ELR (cell line): ENCODE measurements at places on chromosomes 16 and 17.

DNA sequence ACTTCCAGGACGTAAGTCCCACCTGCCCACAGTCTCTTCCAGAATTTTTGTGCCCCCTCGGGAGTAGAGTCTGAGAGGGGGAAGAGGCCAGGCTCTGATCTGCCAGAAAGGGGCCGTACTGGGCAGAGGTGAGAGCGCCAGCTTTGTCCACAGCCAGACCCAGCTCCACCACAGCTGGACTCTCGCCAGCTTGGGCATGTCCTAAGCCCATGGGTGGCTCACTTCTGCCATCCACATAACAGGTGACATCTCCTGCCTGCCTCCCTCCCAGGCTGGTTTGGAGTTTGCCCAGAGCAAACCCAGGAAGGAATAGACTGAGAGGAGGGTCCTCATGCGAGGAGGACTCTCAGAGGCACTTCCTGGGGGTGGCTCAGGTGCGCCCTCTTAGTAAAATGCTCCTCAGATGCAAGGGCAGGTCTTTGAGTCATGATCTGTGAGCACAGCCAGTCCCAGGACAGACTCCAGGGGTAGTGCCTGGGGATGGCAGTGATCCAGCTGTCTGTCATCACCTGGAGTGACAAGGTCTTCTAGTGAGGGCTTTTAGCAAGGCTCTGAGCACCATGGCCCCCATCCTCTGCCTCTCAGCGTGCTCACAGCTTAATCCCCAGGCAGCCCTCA is 89.2 kb downstream of the AMFR start:
- no peak for DNase-seq

DNA sequence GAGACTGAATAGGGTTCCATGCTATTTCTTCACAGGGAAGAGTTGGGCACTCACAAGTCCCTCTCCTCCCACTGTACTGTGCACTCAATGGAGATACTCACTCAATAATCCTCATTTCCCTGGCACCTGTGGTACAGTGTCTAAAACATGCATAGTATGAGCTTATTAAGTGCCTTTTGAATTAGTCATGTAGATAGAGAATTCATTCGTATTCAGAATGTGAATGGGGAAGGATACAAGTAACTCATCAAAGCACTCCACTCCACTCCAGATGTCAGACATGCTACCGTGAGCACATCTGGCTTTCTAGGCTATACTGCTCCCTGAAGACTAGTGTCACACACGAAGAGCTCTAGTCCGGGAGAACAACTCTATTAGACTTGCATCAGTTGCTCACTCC is 6.3 kb downstream of the C17orf75 start:
- peak; percentile 90 for DNase-seq

- peak; percentile 9 for DNase-seq
These were observed 1.1 kb downstream of the MAPT start for GRCh38 chr17:45895304-45895968.

GRCh38 chr17:42536048-42536371 is at the start of gene NAGLU:
Gene NAGLU (plus strand): TSS chr17:42536241. CDS start chr17:42536273, 32 bp downstream.
- peak; percentile 93 for DNase-seq

DNA sequence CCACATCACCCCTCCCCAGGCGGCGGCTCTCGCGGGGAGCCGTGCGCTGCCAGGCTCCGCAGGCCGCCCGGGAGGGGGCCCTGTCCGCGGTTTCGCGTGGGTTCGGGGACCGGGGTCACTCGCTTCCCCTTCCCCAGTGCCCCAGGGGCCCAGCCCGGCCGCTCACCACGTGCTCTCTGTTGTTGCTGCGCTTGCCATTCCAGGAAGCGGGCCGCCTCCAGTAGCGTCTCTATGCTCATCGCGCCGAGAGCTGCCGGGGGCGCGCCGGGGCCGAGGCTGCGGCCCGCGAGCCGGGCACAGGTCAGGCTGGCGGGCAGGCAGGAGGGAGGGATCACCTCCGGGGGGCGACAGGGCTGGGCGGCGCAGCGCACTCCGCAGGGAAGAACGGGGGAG is 390 bp downstream of the MNT start:
- peak; percentile 76 for DNase-seq

- no peak for DNase-seq
These were observed 287.3 kb upstream of the AXIN2 start for GRCh38 chr17:65848751-65849150.

- DNase-seq: peak; percentile 55
These were observed 59.8 kb downstream of the BMERB1 start for GRCh38 chr16:15494236-15494635.

DNA sequence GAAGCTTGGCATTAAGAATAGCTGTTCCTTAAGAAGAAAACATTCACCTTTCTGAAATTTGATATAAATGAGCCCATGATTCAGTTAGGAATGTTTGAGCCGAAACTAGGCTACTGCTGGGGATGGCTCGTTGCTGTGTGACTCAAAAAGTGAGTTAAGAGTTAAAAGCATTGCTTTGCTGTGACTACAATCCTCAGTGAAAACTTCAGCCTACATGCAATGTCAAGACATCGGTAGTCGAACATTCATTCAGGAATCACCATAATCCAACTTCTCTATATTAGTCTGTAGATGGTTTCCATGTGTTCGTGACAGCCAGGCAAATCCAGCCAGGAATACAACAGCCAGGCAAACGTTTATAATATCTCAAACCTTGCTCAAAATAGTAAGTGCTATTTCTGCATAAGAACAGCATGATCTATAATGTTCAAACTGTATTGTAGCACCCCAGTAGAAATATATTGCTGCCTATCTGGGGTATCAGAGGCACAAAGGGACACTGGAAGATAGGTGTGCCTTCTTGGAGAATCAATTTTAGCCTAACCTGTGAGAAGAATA is 1225.1 kb downstream of the CDH8 start:
- no peak for DNase-seq

DNA sequence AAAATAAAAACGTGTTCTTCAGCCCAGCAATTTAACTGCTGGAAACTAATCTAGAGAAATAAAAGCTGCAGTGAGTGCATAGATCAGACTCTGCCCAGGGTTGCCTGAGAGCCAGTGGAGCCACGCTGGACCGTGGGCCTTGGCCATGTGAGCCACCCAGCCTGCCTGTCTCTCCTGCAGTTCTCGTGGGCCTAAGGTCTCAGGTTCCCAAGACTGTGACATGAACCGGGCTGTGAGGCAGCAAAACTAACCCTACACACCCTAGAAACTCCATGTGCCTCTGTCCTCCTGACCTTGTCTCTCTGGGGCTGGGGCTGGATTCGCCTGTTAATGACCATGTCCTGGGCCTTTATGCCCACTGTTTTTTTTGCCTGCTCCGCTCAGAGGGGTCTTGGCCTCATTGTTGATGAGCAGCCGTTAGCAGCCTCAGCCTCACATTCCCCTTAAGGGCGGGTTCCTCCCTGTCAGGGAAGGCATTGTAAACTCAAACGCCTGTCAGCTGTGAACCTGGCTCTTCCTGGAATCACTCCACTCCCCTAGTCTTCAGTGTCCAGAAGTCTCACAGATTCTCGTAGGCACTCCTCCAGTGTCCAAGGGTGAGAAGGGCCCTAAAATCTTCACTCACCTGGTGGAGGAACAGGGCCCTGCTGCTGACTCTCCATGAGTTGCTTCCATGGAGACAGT is 16.9 kb downstream of the C16orf90 start:
- no peak for DNase-seq

GRCh38 chr17:1989135-1989534 is 36.0 kb downstream of the RTN4RL1 start:
- DNase-seq: peak; percentile 97

- no peak for DNase-seq
These were observed 5.8 kb upstream of the MEIOB start for GRCh38 chr16:1877804-1878203.

DNA sequence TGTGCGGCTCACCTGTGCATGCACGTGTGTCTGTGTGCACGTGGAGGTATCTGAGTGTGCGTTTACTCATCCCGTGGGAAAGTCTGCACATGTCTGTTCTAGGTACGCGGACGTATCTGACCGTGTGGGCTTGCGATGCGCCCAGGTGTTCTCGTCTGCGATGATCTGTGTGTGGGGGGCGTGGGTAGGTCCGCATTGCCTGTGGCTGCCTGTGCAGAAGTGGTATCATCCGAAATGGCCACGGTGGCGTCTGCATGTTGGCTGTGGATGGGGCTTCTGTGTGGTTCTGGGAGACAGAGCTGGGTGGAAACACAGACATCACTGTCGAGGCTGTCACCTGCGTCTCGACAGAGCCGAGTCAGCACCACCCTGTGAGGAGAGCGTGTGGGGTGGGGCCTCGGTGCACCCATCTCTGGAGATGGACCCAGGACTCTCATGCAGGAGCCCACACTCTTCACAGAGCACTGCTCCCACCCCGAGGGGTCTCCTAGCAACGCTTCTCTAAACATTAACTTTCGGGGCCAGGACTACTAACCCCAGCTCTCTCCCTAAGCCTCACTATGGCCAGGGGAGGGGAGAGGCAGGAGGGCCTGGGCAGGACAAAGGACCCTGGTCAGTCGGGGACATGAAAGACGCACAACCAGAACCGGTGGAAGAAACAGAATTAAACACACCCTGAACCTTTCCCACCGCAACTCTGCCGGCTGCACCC is 8.4 kb downstream of the DPEP1 start:
- DNase-seq: no peak

- peak; percentile 70 for DNase-seq
These were observed 690 bp downstream of the RHOT1 start for GRCh38 chr17:32142857-32143526.

DNA sequence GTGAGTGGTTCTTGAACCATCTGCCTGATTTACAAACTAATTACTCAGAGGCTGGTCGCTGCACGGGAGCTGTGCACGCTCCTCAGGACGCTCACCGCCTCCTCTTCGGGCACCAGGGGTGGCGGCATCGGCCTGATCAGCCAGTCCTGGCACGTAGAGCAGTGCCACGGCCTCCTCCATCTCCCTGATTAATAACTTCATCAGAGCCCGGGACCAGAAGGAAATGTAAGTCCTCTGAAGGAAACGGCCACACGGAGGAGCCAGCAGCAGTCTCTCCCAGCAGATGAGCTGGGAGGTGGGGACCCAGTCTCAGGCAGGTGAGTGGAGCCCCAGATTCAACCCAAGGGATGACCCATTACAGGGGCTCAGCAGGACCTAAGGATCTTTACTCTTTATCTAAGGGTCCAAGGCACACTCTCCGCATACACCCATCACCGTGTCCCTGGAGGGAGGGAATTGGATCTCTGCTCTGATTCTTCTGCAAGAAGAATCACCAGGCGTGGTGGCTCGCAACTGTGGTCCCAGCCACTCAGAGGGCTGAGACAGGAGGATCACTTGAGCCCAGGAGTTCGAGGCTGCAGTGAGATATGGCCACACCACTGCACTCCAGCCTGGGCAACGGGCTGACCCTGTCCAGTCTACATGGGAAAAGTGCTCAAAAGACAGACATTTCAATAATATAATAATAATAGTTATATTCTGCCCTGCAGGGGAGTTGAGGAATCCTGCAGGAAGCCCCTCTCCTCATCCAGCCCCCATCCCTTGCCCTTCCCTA is 366.5 kb downstream of the SEC14L1 start:
- DNase-seq: no peak

DNA sequence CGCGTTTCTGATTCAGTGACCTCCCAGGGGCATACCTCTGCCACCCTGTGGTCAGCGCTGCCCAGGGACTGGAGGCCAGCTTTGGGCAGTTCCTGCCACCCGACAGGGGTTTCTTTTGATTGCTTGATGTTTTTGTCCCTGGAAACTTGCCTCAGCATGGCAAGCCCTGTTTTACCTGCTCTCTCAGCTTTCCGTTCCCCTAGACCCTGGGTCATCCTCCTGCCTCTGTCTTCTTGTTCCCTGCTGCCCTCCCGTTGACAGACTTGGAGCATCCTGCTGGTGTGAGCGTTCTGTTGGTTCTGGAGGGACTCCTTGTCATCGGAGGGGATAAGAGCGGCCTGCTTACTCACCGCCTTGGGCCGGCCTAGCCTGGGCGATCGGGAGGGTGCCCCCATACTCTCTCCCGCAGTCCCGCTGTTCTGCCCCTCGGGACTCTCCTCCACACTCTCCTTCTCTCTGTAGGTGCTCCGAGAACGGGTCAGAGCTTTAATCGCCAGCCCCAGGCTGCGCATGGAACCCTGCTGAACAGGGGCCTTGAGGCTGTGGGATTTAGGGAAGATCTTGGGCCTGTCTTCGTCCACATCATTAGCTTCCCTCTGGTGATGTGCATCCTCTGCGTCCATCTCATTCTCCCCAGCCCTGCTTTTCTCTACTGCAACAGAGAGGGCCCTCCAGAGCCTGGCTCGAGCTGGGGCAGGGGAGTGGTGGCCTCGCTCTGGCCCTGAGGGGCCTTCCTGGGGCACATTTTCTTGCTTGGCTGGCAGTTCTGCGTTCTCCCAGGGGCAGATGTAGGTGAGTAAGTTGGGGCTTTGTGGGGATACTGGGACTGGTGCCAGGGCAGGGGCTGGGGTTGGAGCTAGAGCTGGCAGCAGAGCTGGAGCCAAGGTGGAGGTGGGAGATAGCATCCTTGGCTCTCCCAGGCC is 13.7 kb downstream of the GPR179 start:
- no peak for DNase-seq

- no peak for DNase-seq
These were observed 274.2 kb upstream of the KCNJ16 start for GRCh38 chr17:69800870-69801269.

GRCh38 chr16:19883296-19883965 is 1.2 kb downstream of the GPRC5B start:
- DNase-seq: peak; percentile 10

DNA sequence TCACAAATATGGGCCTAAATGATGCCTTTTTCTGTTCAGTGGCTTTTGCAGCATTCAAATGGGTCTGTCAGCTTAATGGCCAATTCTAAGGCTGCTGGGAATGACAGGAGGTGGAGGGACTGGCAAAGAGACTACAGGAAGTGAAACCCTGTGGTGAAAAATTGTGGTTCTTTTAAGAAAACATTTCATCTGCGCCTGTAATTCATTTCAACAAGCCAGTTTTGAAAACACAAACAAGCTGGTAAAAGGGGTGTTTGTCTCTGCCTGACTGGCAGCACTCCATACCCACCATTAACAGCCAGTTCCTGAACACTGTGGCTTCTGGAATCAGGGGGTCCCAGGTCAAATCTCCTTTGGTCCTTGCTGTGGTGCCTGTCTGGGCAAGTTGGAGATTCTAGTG is 3.6 kb upstream of the KDM8 start:
- DNase-seq: peak; percentile 24

DNA sequence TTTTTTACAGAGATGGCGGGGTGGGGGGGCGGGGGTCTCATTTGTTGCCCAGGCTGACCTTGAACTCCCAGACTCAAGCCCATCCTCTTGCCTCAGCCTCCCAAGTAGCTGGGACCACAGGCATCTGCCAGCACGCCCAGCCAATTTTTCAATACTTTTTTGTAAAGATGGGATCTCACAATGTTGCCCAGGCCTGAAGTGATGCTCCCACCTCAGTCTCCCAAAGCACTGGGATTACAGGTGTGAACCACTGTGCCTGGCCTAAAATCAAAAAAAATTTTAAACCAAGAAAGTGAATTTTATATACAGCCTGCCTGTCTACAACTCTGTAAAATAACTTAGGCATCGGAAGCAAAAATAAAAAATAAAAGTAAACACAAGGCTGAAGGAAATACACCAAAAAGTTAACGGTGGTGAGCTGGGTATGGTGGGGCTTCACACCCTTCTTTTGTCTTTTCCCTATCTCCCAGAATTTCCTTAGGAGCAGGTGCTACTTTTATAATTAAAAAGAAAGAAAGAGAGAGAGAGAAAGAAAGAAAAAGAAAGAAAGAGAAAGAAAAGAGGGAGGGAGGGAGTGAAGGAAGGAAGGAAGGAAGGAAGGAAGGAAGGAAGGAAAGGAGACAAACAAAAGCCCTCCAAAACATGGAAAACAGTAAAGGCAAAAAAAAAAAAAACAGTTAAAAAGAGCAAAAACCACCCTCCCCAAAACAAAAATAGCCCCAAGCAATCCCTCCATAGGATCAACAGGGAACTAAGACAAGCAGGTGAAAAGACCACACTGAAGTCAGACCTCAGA is 51.4 kb downstream of the TBC1D16 start:
- no peak for DNase-seq

GRCh38 chr17:56777859-56778258 is 55.9 kb downstream of the C17orf67 start:
- peak; percentile 85 for DNase-seq
